CD8-positive, alpha-beta memory T cell (primary cell): ENCODE measurements at places on chromosomes 12 and 14.

- DNase-seq: no peak
Measured at GRCh38 chr12:4591180-4591687, 29.2 kb downstream of the DYRK4 start.

DNA sequence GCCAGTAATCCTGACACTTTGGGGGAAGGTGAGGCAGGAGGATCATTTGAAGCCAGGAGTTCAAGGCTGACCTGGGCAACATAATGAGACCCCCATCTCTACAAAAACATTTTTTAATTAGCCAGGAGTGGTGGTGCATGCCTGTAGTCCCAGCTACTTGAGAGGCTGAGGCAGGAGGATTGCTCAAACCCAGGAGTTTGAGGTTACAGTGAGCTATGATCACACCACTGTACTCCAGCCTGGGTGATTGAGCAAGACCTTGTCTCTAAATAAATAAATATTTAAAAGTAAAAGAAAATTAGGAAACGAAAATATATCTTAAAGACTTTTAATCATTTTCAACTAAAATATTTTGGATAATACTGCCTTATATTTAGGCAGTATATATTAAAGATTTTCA is 25.9 kb downstream of the CKB start:
- DNase-seq: no peak

DNA sequence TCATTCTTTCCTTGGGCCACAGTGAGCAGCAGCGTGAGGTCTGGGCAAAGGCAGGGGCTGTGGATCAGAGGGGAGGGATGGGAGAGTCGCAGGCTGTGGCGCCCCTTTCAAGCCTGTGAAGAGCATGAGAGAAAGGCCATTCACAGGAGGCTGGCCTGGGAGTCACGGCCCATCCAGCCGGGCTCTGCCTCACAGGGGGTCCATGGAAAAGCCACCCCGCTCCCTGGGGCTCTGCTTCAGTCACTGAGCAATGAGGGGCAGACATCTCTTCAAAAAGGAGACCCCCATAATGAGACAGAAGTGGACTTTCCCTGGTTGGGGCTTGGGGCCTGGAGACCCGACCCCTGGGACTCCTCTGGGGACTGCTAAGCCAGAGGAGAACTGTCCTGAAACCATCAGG is 117.0 kb upstream of the GSC start:
- no peak for DNase-seq

DNA sequence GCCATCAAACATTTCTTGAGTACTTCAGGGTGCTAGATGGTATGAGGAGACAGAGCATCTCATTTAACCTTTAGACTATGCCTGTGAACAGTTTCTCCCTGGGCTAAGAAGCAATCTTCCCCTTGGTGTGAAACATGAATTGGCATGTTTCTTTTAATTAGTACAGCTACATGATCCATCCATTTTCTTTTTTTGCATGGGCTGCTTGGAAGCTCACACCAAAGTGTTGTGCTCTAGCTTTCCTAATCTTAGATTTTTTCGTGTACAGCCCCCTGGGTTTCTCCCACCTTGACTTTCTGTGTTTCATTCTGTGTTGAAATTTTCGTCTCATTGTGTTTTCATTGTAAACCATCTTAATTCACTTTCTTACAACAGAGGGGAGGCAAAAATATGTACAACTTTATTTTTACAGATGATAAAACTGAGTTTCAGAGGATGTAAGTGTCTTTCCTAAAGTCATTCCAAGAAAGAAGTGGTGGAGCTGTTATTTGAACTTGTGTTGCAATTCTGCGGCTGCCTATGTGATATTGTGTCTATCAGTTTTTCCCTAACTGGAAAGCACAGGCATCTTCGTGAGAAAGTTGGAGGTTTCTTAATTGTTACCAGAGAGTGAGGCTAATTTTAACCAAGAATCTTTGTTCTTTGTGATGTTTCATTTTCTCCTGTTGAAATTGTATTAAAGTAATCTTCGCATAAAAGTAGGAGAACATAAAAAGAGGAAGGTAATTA is 64.5 kb downstream of the DAAM1 start:
- no peak for DNase-seq

DNA sequence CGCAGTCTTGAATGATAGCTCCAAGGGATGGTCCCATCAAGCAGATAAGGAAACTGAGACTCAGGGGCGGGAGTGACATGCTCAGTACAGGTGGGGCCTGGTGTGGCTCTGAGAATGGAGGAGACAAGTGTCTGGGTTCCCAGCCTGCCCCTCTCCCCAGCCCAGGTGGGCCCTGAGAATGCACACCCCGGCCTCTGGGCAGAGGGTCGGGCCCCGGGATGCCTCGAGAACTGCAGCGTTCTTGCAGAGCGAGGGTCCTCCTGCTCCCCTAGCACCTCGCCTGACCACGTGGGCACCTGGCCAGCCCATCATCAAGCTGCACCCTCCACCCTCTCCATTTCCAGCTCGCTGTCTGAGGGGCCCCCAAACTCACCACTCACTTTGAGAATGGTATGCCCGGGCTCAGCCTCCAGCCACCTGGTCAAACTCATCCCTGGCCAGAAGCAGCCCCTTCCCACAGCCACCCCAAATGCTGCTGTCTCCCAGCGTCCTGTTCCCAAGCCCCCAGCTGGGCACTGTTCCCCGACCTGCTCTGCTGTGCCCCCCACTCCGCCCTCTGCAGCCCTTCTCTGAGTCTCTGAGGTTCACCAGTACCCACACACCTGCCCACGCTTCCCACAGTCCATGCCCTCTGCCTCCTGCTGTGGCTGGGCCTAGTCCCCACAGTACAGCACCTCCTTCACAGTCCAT is 44.3 kb downstream of the CYP46A1 start:
- no peak for DNase-seq

DNA sequence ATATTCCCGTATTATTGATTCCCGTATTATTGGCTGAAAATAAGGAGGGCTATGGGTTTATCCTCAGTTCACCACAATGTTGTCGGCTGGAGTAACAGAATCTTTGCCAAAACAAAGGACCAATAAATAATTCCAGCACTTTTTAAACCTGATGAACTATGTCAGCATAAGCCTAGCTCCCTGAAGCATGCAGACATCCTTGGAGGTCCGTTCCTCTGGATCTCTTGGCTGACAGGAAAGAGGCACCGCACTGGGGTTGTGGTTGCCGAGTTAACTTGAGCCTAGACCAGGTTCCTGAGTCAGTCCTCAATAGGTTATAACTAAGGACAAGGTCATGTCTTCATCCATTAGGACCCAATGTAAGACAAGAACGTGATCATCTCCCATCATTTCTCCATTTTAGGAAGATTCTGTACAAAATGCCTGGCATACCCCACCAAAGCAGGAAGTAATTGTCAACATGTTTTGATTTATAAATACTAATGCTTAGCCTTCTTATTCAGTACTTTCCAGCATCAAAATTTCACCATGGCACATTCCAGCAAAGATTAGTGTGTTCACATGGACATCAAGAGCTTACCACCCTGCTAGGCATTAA is 36.6 kb downstream of the NID2 start:
- DNase-seq: no peak

DNA sequence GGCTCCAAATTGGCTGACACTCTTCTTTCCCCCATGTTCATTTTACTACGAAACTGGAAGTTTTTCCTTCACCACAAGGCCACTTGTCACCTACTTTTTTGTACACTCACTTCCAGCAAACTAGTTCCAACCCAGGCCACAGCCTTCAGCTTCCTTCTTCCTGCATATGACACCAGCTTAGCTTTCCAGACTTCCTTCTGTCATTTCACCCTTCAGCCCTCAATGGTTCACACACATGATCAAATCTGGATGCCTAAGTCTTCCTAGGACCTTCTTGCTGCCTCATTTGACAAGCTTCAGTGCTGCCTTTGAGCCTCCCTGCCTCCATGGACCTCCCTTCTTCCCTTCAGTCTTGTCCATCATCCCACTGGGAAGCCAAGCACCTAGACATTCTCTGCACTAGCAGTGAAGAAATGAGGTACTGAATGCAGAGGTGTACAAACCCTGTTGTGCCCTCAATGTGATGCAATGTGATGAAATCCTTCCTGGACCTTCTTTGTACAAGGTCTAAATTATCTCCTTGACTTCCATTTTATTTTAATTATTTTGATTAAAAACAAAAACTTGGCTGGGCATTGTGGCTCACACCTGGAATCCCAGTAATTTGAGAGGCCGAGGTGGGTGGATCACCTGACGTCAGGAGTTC is 4.3 kb upstream of the REC8 start:
- DNase-seq: no peak

- no peak for DNase-seq
Measured at GRCh38 chr12:52186118-52186840, 5.5 kb downstream of the KRT80 start.

GRCh38 chr14:89425931-89426330 is 8.9 kb upstream of the FOXN3 start:
- DNase-seq: no peak

- no peak for DNase-seq
Measured at GRCh38 chr14:92400579-92401444, 77.8 kb downstream of the SLC24A4 start.

- DNase-seq: no peak
Measured at GRCh38 chr12:50988051-50988450, 35.7 kb downstream of the HIGD1C start.

- no peak for DNase-seq
Measured at GRCh38 chr12:72365151-72365550, 93.0 kb downstream of the TRHDE start.

- DNase-seq: no peak
Measured at GRCh38 chr14:29035134-29035533, 268.5 kb downstream of the FOXG1 start.

DNA sequence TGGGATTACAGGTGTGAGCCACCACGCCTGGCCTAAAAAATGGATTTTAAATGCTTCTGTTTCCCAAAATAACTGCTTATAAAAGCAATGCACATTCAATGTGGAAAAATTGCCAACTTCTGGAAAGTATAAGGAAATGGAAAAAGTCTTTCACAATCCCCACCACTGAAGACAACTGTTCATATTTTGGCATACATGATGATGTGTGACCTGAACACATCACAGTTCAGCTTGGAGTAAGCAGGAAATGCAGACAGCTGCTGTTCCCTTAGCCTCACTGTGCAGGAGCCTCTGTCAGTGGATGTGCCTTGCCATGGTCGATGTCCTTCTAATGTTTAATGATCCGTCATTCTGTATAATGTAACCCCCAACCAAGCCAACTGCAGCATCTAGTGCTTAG is 5.2 kb downstream of the MTERF2 start:
- no peak for DNase-seq

DNA sequence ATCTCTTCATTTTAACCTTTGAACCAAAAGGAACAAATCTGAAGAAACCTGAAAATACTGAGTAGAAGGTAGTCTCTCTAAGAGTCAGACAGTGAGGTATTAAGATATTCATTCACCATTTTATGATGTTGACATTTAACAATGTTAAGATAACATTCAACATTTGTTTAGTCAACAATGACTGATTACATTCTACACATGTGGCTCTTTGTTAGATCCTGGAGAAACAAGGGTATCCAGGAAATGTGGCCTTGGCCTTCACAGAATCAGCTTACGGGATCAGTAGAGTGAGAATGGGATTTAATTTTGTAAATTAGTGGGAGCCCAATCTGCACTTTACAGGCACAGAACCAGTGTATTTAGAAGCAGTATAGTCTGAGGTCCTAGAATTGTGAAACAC is 355.5 kb downstream of the KCNH5 start:
- no peak for DNase-seq

- no peak for DNase-seq
Measured at GRCh38 chr12:109737631-109738030, 24.0 kb downstream of the FAM222A start.

DNA sequence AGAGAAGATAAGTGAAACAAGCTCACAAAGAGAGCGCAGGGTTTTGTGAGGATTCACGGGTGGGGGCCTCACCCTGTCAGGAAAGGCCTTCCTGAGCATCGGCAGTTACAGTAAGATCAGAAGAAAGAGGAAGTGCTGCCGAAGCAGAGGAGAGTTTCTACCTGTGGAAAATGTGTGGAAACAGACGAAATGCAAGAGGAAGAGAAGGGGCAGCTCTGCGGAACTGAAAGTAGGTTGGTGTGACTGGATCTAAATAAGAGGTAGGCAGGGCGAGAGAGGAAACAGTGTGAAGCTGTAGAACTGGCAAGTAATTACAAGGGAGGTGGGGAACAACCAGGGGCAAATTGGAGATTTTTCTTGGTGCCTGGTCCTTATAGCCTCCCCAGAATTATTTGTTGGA is 2.6 kb downstream of the GPR68 start:
- peak; percentile 37 for DNase-seq

GRCh38 chr12:27619308-27619707 is 76.9 kb upstream of the REP15 start:
- DNase-seq: no peak

DNA sequence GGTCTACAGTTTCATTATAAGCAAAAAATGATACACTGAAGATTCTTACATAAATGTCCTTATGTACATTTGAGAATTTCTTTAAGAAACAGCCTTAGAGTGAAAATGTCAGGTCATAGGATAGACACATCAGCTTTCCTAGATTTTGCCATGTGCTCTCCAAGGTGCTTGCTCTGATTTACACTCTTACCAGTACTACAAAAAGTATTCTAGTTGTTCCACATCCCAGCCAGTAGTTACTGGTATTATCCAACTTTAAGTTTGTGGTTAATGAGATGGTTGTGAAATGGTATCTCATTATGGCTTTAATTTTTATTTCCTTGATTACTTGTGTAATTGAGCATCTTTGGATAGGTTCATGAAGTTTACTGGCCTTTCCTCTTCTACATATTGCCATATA is 5.0 kb upstream of the LRRK2 start:
- no peak for DNase-seq

DNA sequence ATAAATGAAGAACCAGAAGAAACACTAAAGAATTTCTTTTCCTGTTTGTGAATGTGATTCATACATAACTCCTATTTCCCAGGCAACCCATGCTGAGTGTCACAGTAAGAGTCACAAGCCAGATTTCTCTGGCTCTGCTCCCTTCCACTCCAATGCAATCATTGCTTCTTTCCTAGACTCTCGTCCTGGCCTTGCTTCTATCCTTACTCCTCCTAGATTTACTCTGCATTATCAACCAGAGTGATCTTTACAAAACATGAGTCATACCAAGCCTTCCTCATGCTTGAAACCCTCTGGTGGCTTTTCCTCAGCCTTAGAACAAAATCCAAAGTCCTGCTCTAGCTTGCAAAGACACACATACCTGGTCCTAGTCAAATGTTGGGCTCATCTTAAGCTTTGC is 13.3 kb downstream of the IL22 start:
- no peak for DNase-seq

DNA sequence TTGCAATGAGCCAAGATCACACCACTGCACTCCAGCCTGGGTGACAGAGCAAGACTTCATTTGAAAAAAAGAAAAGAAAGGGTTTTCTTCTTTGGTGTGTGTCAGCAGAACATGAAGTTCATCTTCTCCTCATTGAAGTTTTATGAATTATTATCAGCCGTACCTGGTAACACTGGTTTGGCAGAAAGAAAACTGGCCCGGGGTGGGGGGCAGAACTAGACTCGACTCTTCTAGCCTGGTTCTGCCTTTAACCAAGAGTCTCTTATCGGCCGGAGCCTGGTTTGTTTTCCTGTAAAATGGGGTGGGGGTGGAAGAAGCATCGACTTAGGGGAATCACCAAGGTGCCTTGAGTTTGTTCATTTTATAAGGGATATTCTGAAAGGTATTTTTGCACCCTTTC is 64.1 kb downstream of the TECPR2 start:
- DNase-seq: no peak
